ENCODE measurements at places on chromosomes 4 and X.

DNA sequence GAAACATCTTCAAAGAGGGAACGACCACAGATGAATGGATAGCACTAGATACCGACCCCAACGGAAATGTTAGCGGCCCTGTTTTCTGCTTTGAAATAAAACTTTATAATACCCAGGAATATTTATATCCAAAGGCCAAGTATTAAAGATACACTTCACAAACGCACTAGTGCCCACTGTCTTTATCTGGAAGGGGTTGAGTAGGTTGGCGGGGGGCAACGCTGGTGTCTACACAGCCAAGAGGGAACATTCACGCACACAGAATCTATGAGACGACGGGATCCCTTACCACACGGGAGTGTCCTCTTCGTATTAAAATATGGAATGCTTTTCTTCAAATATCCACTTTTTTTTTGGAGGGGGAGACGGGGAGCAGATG lies 3.3 kb downstream of the HAND2 start:
- DNase-seq = no peak

GRCh38 chr4:27129871-27130366 lies 269.3 kb downstream of the STIM2 start:
- DNase-seq = peak; percentile 79

- no peak for DNase-seq
Observed at GRCh38 chr4:67049446-67049845, 495.9 kb downstream of the CENPC start.

GRCh38 chr4:147633113-147633512 lies 15.9 kb downstream of the TMEM184C start:
- DNase-seq = no peak

DNA sequence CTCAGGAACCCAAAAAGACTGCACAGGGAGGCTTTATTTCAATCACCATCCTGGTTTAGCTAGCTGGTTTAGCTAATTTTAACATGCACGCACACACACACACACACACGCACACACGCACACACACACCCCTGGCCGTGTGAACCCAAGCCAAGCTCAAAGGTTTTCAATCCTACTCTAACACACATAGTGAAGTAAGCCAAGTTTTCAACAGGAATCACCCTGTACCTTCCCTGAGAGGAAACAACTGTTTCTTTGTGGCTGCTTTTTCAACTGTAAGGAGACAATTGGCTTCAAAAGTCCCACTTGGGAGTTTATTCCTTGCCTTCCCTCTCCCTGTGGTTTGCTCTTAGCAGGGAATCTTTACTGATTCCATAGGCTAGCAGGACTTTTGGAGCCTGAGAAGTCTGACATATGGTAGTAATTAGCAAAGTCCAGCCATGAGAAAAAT lies 98.9 kb upstream of the BMP3 start:
- DNase-seq = no peak

DNA sequence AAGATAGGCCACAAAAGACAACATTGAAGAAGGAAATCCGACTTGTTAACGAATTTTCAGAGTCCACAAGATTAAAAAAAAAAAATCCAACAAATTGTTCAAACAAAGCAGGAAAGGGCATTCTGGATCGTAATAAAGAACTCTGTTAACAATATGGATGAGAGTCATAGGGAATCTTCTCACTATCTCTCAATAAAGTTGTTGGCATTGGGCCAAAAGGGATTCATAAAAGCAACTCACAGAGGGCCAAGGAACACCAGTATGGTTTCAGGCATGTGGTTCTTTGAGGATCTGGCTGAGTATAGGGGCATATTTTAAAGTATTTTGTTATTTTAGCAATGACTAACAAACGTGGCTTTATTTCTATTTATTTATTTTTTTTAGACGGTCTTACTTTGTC lies 49.5 kb downstream of the SHISA3 start:
- no peak for DNase-seq

GRCh38 chr4:140755774-140756318 lies 339 bp downstream of the TBC1D9 start:
- peak; percentile 58 for DNase-seq

- DNase-seq = no peak
Observed at GRCh38 chr4:153523941-153524386, 57.8 kb downstream of the TMEM131L start.

DNA sequence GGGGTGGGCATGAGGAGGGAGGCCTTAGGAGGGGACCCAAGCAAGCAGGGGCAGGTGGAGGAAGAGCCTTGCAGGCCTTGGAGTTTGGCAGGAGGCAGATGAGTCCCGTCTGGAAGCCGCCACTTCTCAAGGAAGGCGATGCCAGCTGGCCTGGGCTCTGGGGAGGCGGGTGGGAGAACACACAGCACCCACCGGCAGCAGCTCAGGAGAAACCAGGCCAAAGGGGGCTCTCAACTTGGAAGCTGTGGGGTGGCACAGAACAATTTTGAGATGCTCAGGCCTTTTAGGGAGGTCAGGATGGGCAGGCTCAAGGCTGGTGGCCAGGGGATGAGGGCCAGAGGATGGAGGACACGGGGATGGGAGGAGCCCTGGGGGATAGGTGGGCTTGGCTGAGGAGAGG lies 11.6 kb upstream of the DUSP9 start:
- no peak for DNase-seq

GRCh38 chrX:41352329-41352838 lies 18.4 kb downstream of the DDX3X start:
- DNase-seq = no peak

DNA sequence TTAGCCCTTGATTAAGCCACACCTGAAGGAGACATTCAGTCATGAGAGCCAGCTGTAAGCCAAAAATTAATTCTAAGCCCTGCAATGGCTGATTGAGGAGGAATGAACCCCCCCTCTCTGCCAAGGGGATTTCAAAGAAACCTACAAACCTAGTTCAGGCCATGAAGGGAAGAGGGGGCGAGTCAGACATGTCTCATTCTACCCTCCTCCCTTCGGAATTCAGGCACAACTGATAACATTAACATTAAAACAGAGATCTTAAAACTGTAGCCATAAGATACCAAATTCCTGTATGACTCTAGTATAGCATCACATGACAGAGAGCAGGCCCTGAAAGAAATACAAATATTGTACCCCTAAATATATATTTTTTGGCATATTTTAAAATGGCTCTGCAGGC lies 40.4 kb upstream of the AFAP1 start:
- peak; percentile 30 for DNase-seq

GRCh38 chr4:107900067-107900466 lies 31.3 kb upstream of the CYP2U1 start:
- DNase-seq = peak; percentile 6

- no peak for DNase-seq
Observed at GRCh38 chrX:98514032-98514431, 1630.3 kb downstream of the RPA4 start.

- DNase-seq = peak; percentile 14
Observed at GRCh38 chrX:37603938-37604409, 32.5 kb downstream of the LANCL3 start.

- DNase-seq = peak; percentile 52
Observed at GRCh38 chrX:51461053-51462044, 35.0 kb downstream of the NUDT11 start.

DNA sequence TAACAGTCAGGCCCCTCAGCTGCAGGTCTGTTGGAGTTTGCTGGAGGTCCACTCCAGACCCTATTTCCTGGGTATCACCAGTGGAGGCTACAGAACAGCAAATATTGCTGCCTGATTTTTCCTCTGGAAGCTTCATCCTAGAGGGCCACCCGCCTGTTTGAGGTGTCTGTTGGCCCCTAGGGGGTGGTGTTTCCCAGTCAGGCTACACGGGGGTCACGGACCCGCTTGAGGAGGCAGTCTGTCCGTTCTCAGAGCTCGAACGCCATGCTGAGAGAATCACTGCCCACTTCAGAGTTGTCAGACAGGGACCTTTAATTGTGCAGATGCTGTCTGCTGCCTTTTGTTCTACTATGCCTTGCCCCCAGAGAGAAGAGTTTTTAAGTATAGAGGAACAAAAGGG lies 160.8 kb downstream of the DKK2 start:
- DNase-seq = no peak

- no peak for DNase-seq
Observed at GRCh38 chrX:24412637-24413363, 52.3 kb upstream of the PDK3 start.

DNA sequence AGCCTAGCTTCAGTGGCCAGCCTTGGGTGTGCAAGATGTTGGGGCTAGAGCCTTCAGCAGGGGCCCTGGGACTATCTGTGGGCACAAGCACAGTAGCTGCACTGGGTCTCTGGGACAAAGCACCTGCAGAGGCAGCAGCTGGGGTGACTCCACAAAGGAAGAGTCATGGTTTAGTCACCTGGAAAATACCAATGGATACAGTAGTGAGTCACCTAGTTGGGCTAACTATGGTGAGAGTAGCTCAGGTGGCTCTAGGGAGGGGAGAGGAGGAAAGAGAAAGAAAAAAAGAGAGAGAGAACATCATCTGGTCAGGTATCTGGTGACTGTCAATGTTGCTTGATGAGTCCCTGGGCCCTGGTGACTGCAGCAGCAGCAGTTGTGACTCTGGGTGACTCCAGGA lies 72.9 kb upstream of the SPIN4 start:
- peak; percentile 89 for DNase-seq

DNA sequence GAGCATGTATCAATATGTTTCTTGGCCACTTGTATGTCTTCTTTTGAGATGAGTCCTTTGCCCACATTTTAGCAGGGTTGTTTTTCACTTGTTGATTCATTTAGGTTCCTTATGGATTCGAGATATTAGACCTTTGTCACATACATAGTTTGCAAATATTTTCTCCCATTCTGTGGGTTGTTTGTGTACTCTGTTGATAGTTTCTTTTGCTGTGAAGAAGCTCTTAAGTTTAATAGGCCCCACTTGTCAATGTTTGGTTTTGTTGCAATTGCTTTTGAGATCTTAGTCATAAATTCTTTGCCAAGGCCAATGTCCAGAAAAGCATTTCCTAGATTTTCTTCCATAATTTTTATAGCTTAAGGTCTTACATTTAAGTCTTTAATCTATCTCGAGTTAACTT lies 280.7 kb upstream of the GALNT7 start:
- DNase-seq = no peak

DNA sequence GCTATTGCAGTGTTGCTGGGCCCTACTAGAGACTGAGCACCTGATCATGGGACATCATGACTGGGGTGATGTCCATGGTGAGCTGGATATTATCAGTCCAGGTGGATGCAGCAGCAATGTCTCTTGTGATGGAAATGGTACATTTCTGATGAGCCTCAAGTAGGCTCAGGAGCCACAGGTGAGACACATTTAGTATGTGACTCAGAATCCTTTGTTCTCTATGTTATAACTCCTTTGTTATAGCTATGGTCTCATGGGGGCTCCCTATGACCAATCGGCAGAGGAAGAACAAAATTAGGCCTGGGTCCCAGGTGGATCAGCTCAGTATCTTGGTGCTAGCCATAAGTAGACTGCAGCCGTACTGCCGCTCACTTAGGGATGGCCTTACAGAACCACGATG lies 107.9 kb upstream of the FAT1 start:
- peak; percentile 38 for DNase-seq

- no peak for DNase-seq
Observed at GRCh38 chrX:153495362-153495751, 577 bp downstream of the BGN start.

DNA sequence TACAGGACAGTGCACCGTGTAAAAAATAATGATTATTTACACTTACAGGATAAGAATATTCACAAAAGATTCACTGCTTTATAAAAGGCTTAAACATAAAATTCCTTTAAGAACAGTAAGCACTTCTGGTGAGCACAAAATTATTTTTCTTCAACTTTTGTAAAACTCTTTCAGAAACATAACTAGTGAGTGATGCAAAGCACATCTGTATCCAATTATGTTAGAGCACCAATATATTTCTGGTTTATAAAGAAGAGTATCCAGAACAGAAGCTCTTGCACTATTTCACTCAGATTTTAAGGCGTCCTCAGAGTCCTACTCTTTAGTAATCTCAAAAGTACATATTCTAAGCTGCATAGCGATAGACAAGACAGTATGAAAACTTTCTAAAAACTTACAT lies 276.0 kb downstream of the C4orf33 start:
- DNase-seq = no peak

GRCh38 chrX:137749246-137749645 lies 183.3 kb downstream of the ZIC3 start:
- no peak for DNase-seq

DNA sequence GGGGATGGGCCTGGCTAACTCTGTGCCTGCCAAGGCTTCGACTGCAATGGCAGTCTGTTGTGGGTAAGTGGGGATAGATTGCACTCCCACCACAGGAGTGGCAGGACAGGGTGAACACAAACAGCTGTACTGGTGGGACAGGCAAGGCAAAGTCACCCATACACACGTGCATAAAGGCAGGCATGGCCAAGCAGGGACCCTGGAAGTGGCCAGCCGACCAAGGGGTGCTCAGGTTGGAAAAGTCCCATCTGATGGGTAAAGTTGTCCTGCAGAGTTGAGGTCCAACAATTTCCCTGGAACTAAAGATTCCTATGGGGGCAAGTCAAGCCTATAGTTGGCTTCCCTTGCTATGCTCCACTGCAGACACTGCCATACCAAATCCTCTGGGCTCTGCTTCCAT lies 1961.9 kb upstream of the ADGRL3 start:
- no peak for DNase-seq

- DNase-seq = peak; percentile 30
Observed at GRCh38 chrX:31545726-31546125, 473.9 kb upstream of the FTHL17 start.

DNA sequence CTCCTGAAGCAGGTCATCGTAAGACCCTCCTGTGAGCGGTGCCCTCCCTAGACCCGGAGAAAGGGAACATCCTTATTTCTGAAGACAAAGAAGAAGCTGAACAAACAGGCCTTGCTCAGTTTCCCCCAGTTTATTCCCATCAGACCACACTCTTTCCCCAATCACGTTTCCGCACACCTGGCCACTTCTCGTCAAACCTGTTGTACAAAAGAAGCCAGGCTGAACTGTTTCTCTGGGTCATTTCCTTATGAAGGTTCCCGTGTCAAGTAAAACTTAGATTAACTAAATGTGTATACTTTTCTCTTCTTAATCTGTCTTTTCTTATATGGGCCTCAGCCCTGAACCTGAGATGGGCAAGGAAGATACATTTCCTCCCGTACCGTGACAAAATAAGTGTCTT lies 111.6 kb upstream of the ENPP6 start:
- DNase-seq = no peak

DNA sequence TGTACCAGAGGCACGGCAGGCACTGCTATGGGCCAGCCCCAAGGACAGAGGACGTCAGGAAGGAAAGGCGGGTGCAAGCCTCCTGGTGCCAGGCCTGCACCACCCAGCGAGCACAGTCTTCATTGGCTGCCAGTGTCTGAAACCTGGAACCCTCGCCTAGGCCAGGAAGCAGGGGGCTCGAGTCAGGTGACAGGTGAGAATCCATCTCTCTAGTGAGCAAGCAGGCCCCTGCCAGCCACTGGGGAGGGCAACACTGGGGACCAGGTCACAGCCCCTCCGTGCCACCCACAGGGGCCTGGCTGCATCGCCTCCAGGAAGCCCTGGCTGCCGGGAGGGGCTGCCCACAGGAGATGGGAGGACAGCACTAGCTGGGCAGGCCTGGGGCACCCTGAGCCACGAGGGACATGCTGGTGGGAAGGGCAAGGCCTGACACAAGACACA lies 6.9 kb upstream of the HAUS3 start:
- DNase-seq = no peak

DNA sequence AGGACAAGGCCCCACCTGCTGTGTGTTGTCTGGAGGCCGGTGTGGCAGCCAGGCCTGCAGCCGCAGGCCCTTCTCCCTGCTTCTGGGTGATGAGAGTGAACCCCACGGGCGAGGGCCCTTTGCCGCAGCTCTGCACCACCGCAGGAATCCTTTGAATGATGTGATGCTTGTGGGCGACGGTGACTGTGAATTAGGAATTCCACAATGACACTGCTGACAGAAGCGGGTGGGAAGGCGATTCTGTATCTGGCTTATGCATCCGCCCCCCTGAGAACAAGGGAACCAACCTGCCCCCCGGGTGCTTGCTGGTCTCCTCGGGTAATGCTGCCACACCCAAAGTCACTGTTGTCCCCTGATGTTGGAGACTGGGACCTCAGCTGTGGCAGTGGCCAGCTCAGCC lies 19.5 kb upstream of the MAN2B2 start:
- DNase-seq = no peak

All from kidney tubule cell (primary cell).